ENCODE measurements at places on chromosomes 6 and 20. TPM values are rescaled to one million over a fixed set of nuclear protein-coding genes. Genes with fewer than 3 reads are reported as not detected.

HLA-DQA2 gene
- 1.7 TPM for total RNA-seq

CUL9 gene
- 26.2 TPM for total RNA-seq

TUBB2B gene
- 2.8 TPM for total RNA-seq

EGFL8 gene
- 8.4 TPM for total RNA-seq

LAMA4 gene
- total RNA-seq = 247 TPM

HLA-DPB1 gene
- 256 TPM for total RNA-seq

TBXT gene
- total RNA-seq = not detected

LPIN3 gene
- total RNA-seq = 28.4 TPM

HEY2 gene
- 4.3 TPM for total RNA-seq

TRIM15 gene
- not detected for total RNA-seq

FAM209A gene
- total RNA-seq = not detected

Data from subcutaneous adipose tissue (tissue), 4 donors.